Bronchus fibroblast of lung (primary cell): ENCODE measurements at places on chromosomes 1 and 21. TPM values are rescaled to one million over a fixed set of nuclear protein-coding genes. Genes with fewer than 3 reads are reported as not detected.

Gene AIM2
- not detected in 2 replicates for total RNA-seq

Gene MR1
- 3.9 and 4.2 TPM in 2 replicates for total RNA-seq

Gene ITLN1
- not detected in 2 replicates for total RNA-seq

Gene FALEC
- total RNA-seq = not detected in 2 replicates

Gene WRAP73
- total RNA-seq = 18.0 and 23.2 TPM in 2 replicates

Gene KCNE2
- not detected in 2 replicates for total RNA-seq

Gene DISP1
- 3.0 and 4.2 TPM in 2 replicates for total RNA-seq

Gene CHI3L2
- total RNA-seq = 1.5 TPM in 1 of 2 replicates, not detected in the other

Gene RHOU
- total RNA-seq = 0.67 and 1.0 TPM in 2 replicates

Gene KDF1
- total RNA-seq = 0.67 and 1.3 TPM in 2 replicates

Gene TMEM82
- total RNA-seq = not detected in 2 replicates

Gene IL10RB
- 32.7 and 33.3 TPM in 2 replicates for total RNA-seq

Gene TCHH
- total RNA-seq = not detected in 2 replicates

Gene RAP1GAP
- total RNA-seq = not detected in 2 replicates

Gene OTUD7B
- 5.4 and 6.7 TPM in 2 replicates for total RNA-seq

Gene ZNF648
- under 0.01 TPM in 1 of 2 replicates, not detected in the other for total RNA-seq

Gene PLXNA2
- total RNA-seq = 5.5 and 6.2 TPM in 2 replicates

Gene WLS
- total RNA-seq = 36.5 and 38.9 TPM in 2 replicates

Gene PPCS
- 54.0 and 60.1 TPM in 2 replicates for total RNA-seq

Gene OR2T33
- not detected in 2 replicates for total RNA-seq

Gene MSH4
- total RNA-seq = not detected in 2 replicates

Gene RPTN
- total RNA-seq = not detected in 2 replicates

Gene ATP1A4
- total RNA-seq = not detected in 2 replicates

Gene FNDC5
- under 0.01 and 0.17 TPM in 2 replicates for total RNA-seq

Gene BTG2
- total RNA-seq = 5.5 and 7.1 TPM in 2 replicates

Gene DMRTA2
- not detected in 2 replicates for total RNA-seq

Gene LCE1C
- not detected in 2 replicates for total RNA-seq

Gene COL9A2
- total RNA-seq = 4.9 and 5.6 TPM in 2 replicates

Gene PLA2G2E
- not detected in 2 replicates for total RNA-seq

Gene CFHR5
- not detected in 2 replicates for total RNA-seq

Gene C1orf167
- 0.45 TPM in 1 of 2 replicates, not detected in the other for total RNA-seq

Gene DCAF8
- total RNA-seq = 35.1 and 41.5 TPM in 2 replicates

Gene ADIPOR1
- total RNA-seq = 61.1 and 65.1 TPM in 2 replicates

Gene RGL1
- total RNA-seq = 6.2 and 7.0 TPM in 2 replicates

Gene GJA8
- not detected in 2 replicates for total RNA-seq

Gene KRTAP21-2
- total RNA-seq = not detected in 2 replicates

Gene SYPL2
- total RNA-seq = 0.15 and 0.17 TPM in 2 replicates

Gene PLPP3
- total RNA-seq = 29.3 and 35.5 TPM in 2 replicates

Gene C2CD4D
- total RNA-seq = 0.50 TPM in 1 of 2 replicates, not detected in the other
